Epithelial cell of alveolus of lung (primary cell): ENCODE measurements at places on chromosomes 7 and 10. TPM values are rescaled to one million over a fixed set of nuclear protein-coding genes. Genes with fewer than 3 reads are reported as not detected.

The MMS19 gene
- total RNA-seq, result 62.8 and 107 TPM in 2 replicates

The SPDYE1 gene
- not detected in 2 replicates for total RNA-seq

The DNAJC12 gene
- 11.5 and 21.9 TPM in 2 replicates for total RNA-seq

The CTAGE15 gene
- 0.13 and 0.64 TPM in 2 replicates for total RNA-seq

The ZNF92 gene
- total RNA-seq, result 8.5 and 10.4 TPM in 2 replicates

The HTR7 gene
- 7.4 and 8.5 TPM in 2 replicates for total RNA-seq

The FAM185A gene
- total RNA-seq, result 3.4 and 12.5 TPM in 2 replicates

The HECW1 gene
- total RNA-seq, result 0.32 and 1.8 TPM in 2 replicates

The LIPN gene
- not detected in 2 replicates for total RNA-seq

The NEURL1 gene
- 0.13 TPM in 1 of 2 replicates, not detected in the other for total RNA-seq

The IGFBP3 gene
- 34.3 and 660 TPM in 2 replicates for total RNA-seq

The SPDYE6 gene
- not detected in 2 replicates for total RNA-seq

The AMZ1 gene
- under 0.01 and 0.78 TPM in 2 replicates for total RNA-seq

The STAG3 gene
- total RNA-seq, result 0.16 and 0.91 TPM in 2 replicates

The SPOCK2 gene
- 0.26 and 3.0 TPM in 2 replicates for total RNA-seq

The AIFM2 gene
- 7.0 and 7.2 TPM in 2 replicates for total RNA-seq

The ANXA8 gene
- 0.40 and 7.6 TPM in 2 replicates for total RNA-seq

The OR6B1 gene
- total RNA-seq, result not detected in 2 replicates
